ENCODE measurements at places on chromosomes 2 and 18.

GRCh38 chr2:210586381-210586780 is 30.0 kb downstream of the CPS1 start:
- peak; percentile 31 for DNase-seq

DNA sequence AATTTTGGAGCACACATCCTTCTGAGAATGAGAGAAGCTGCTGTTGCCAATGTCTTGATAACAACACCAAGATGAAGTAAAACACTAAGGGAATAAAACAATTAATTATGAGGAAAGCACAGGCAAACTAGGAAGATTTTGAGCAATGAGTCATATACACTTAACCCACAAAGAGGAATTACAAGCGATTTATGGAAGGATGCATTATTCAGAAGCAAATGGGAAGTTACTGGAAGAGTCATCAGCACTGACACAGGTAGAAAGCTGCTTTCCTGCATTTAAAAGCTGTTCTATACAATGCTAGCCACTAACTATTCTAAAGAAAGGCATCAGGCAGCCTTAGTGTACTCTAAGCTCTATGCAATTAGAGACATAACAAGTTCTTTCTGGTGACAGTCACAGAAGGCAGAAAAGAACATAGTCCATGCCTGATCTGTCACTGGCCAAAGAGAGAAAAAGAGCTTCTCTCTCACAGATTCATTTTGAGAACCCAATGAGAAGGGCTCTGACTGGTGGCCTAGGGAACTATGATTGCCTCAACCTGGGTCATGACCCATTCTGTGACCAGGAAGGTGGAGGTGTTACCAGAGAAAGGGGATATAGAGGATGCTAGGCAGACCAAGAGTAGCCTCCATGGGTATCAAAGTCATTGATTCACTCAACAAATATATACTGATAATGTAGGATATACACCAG is 45.4 kb downstream of the M1AP start:
- no peak for DNase-seq

GRCh38 chr2:100365434-100365833 is 43.1 kb upstream of the LONRF2 start:
- DNase-seq, result no peak

DNA sequence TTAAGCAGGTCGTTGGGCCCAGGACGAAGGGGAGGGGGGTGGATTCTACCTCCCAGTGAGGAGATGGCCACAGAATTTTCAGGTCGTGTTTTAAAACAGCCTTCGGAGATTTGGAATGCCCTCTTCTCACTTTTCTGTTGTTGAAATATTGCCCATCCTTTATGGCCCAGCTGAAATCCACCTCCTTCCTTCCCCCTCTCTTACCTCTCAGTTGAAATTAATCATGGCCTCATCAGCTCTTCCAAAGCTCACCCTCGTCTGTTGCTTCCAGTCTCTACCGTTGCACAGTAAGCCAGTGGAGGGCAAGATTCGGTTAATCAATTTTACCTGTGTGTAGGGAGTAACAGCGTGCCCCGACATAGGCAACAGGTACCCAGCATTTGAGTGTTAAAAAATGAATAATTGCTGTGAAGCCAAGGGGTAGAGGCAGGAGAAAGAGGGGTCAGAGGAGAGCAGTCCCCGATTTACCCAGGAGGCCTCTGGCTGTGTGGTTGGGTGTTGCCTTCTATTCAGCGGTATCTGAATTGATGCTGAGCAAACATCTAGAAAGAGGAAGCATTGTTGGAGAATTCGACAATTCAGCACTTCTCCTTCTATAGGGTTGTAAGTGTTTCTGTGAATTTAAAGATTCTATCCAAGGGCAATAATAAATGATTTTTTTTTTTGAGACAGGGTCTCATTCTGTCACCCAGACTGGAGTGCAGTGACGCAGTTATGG is 8.6 kb upstream of the PDIA6 start:
- DNase-seq, result peak; percentile 72

- no peak for DNase-seq
Measured at GRCh38 chr2:72276876-72277275, 129.2 kb upstream of the CYP26B1 start.

- no peak for DNase-seq
Measured at GRCh38 chr2:173214213-173214612, 138.6 kb downstream of the MAP3K20 start.

DNA sequence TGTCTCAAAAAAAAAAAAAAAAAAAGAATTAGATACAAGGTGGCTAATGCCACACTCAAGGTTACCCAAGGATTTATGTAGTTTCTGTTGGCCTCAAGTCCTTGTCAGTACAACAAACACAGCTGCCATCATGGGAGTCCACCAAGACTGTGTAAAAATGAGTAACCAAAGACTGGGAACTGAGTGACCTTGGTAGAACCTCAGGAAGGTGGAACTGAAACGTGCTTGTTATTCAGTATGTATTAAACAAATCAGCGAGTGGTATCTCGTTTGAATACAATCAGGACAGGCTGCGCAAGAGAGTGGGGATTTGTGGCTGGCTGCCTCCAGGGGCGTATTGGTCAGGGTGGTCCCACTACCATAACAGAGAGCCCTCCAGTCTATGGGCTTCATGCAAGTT is 1.6 kb upstream of the SFTPB start:
- DNase-seq, result peak; percentile 64

GRCh38 chr2:219908538-219908937 is 281.1 kb downstream of the SLC4A3 start:
- no peak for DNase-seq

GRCh38 chr2:156430236-156430979 is 5.8 kb upstream of the GPD2 start:
- peak; percentile 37 for DNase-seq

DNA sequence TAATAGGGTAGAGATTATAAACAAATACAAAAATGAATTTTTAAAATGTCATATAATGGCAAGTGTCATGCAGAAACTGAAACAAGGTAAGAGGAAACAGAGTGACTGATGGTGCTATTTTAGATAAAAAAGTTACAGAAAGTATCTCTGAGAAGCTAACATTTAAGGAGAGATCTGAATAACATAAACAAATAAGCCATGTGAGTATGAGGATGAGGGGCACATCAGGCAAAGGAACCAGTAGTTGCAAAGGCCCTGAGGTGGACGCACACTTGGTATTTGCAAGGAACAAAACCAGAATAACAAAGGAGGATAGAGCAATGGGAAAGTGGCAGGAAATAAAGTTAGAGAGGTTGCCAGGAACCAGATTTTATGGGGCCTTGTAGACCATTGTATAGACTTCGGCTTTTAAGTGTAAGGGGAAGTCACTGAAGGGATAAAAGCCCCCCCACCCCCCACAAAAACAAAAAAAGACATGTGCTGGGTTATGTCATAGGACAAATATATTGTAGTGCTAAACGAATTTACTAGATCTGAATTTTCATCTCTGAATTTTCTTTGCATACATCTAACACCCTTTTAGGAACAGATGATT is 159.2 kb downstream of the DTNB start:
- no peak for DNase-seq

DNA sequence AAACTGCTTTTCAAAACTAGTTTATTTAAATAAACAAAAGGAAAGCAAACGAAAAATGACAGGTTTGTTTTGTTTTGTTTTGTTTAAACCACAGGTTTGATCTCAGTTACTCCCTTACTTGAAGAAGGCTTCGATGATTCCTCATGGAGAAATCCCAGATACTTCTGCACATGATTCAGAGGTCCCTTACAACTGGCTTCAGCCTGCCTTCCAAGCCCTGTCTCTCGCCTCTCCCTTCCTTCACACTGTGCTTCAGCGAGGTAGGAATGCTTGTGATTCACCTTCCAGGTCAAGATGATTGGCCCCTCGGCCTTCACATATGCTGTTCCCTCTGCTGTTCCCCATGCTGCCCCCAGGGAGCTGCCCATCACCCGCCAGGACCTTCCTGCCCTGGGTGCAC is 104.1 kb upstream of the ITGA6 start:
- no peak for DNase-seq

GRCh38 chr2:71281950-71282349 is 49.6 kb upstream of the ZNF638 start:
- DNase-seq, result no peak

DNA sequence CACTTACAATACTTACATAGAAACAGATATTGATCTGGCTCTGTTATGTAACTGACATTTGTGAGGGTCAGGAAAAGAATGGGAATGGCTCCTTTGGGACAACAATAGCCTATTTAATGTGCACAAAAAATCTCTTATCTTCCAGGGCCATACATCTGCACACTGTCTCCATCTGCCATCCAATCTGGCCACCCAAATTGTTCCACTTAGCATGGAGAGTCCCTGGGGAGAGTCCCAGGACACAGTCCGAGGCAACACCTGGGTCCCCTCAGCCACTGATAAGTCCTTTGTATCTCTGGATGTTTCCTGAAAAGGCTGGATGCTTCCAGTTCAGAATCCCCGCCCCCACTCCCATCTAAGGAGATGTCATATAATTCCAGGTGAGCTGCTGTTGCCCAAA is 274.2 kb upstream of the NCKAP5 start:
- no peak for DNase-seq

- DNase-seq, result no peak
Measured at GRCh38 chr2:68193144-68193543, 35.5 kb downstream of the PNO1 start.

- no peak for DNase-seq
Measured at GRCh38 chr2:85748985-85749875, 4.6 kb upstream of the ATOH8 start.

DNA sequence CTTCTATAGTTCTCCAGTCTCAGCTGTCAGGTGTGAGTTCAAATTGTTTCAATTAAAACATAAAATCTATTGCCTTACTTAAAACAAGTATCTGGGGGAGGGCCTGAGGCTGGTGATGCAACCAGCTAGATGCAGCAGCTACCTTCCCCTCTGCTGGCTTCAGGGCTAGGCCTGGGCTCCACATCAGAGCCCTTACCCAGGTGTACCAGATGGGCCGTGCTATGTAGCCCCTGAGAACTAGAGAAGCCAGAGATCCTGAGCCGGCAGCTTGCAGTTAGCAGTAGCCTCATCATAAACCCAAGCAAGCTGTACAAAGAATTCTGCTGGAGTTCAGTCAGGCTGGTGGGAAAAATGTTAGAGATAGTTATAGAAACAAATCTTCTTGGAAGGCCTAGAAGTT is 97.7 kb upstream of the ACAA2 start:
- DNase-seq, result no peak

DNA sequence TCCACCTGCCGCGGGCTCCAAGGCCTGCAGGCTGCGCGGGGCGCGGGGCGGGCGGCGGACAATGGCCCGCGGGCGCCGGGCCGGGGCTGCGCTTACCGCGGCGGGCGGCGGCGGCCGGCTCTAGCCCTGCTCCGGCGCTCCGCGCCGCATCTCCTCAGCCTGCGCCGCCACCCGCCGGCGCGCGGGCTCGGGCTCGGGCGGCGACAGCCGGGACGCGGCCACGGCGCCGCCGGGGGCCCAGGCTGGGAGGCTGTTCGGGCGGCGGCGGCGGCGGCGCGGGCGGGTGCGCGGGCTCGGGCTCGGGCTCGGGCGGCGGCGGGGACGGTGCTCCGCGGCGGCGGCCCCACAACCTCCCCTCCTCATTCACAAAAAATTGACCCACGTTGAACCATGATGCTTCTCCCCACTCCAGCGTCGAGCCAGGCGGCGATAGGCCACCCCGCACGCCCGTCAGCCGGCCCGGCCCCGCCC is at the start of gene HDAC4:
Gene HDAC4 (minus strand): TSS at position 425 of the 471 bp plus-strand sequence. CDS start 48,321 bp downstream, outside the sequence.
- DNase-seq, result no peak

DNA sequence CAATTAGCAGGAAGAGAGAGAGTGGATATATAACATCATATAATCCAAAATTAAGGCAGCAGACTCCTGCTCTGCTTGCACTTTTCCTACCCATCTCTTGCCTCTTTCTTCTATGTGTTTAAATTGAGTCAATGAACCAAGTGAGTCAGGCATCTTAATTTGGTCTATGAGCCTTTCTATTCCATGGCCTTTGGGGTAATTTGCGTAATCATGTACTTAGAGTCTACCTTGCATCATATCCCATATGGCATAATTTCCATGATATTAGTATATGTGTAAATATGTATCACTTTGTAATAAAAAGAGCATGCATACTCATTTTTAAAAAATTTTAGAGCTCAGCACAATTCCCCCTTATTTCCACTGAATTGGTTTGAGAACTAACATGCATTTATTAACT is 555.2 kb downstream of the STK39 start:
- peak; percentile 41 for DNase-seq

DNA sequence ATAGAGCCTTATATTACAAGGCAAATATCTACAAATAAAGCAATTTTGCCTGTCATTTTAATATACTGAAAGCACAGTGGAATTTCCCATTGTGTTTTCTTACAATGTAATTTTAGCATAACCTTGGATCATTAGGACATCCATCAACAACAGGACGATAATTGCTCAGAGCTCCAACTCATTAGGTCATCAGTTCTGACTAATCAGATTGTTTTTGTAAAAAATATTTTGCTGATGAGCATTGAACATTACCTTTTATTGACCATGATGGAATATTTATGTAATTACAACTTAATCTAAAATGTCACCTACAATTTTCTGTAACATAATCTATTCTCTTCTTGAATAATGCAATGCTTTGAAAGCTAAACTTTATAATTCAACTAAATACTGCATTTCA is 215.3 kb upstream of the DSEL start:
- DNase-seq, result no peak

- no peak for DNase-seq
Measured at GRCh38 chr2:214156971-214157370, 253.9 kb upstream of the VWC2L start.

DNA sequence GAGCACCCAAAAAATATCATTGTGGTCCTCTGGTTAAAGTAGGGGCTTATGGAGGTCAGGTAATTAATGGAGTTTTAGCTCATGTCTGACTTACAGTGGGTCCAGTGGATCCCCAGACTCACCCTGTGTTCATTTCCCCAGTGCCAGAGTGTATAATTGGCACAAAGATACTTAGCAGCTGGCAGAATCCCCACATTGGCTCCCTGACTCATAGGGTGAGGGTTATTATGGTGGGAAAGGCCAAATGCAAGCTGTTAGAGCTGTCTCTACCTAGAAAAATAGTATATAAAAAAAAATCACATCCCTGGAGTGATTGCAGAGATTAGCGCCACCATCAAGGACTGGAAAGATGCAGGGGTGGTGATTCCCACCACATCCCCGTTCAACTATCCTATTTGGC is 1067.6 kb upstream of the ACVR2A start:
- no peak for DNase-seq

- no peak for DNase-seq
Measured at GRCh38 chr2:205197468-205198139, 484.7 kb upstream of the NRP2 start.

DNA sequence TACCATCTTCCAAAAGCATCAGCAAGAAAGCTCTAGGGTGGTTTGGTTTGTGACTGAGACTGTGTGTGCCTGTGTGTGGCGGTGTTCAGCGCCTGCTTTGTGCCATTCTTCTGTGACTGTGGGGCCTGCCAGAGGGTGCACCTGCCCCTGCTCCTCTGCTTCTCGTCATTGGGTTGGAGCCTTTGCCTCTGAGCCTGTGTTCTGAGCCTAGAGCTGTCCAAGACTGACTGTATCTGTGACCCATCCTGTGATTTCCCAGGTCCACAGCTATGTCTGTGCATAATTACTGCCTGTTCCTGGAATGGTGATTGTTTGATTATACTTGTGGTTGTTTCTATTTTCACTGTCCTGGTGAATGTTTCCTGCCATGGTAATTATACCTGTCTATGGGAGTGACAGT is 57.1 kb upstream of the KLHL29 start:
- no peak for DNase-seq
